ENCODE measurements at places on chromosomes 12 and 14. TPM values are rescaled to one million over a fixed set of nuclear protein-coding genes. Genes with fewer than 3 reads are reported as not detected.

Gene CCDC38
- polyA plus RNA-seq = 0.07 TPM

Gene EML5
- 0.57 TPM for polyA plus RNA-seq

Gene CIROP
- 0.07 TPM for polyA plus RNA-seq

Gene HNRNPC
- polyA plus RNA-seq = 909 TPM

Gene IAPP
- polyA plus RNA-seq = 0.16 TPM

Gene DDX51
- polyA plus RNA-seq = 35.3 TPM

Gene KLHL33
- polyA plus RNA-seq = 0.64 TPM

Gene CREBL2
- polyA plus RNA-seq = 29.3 TPM

Gene GPR132
- polyA plus RNA-seq = 7.4 TPM

Gene GSG1
- polyA plus RNA-seq = 0.14 TPM

Gene JAG2
- polyA plus RNA-seq = 40.8 TPM

Gene CATSPERB
- polyA plus RNA-seq = 1.8 TPM

Gene ENDOU
- polyA plus RNA-seq = 1.3 TPM

Gene PLA2G1B
- 1.5 TPM for polyA plus RNA-seq

Data from thymus (tissue), 14 donors.